Hepatic stellate cell (primary cell): ENCODE measurements at places on chromosomes 4 and X.

DNA sequence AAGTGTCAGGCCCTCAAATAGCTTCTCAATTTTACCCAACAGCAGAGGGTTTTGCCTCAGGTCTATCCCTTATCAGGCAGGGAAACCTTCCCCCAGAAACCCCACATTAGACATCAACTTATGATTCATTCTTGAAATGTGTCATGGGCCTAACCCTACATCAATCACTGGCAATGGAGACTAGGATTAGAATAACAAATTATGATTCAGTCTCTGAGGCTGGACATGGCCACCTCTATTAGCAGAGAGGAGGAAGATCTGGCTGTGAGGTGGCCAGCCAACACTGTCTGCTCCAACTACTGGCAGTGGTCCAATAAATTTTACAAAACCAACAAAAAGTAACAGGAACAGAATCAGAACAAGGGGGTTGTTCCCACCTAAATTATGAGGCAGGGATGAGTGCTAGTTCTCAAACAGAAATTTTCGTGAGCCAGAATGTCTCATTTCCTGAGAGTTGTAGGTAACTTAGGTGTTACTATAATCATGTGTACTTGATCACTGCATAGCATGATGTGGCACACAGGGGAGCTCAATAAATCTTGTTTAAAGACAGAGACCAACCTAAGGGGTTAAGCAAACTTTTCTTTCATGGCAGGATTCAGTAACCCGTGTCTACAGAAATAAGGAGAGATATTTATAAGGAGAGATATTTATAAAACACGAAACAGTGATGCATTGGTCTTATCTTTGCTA lies 126.8 kb downstream of the NFKB1 start:
- peak; percentile 65 for DNase-seq

GRCh38 chr4:80489798-80490197 lies 154.3 kb downstream of the CFAP299 start:
- DNase-seq = no peak

DNA sequence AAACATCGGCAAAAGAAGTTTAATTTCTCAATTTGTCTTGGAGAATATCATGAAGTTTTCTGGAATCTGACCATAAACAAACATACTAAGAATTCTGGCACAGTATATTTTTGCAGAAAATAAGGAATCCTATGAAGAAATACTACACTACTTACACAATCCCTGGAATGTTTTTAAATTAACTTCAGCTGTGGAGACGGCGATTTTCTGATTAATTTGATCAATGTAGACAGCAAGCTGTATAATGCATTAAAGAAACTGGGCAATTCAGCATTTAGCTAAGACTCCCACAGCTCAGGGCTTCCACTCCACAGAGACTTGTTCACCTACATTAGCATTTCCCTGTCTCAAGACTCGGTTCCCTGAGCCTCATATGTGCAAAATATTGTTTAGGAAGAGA lies 12.2 kb downstream of the EGFL6 start:
- no peak for DNase-seq

GRCh38 chr4:10655968-10656367 lies 28.6 kb downstream of the CLNK start:
- no peak for DNase-seq

GRCh38 chr4:162770761-162771490 lies 395.8 kb downstream of the NAF1 start:
- DNase-seq = no peak

GRCh38 chr4:123248085-123248659 lies 148.4 kb upstream of the SPRY1 start:
- DNase-seq = no peak

GRCh38 chr4:53232371-53232770 lies 133.5 kb downstream of the SCFD2 start:
- no peak for DNase-seq

DNA sequence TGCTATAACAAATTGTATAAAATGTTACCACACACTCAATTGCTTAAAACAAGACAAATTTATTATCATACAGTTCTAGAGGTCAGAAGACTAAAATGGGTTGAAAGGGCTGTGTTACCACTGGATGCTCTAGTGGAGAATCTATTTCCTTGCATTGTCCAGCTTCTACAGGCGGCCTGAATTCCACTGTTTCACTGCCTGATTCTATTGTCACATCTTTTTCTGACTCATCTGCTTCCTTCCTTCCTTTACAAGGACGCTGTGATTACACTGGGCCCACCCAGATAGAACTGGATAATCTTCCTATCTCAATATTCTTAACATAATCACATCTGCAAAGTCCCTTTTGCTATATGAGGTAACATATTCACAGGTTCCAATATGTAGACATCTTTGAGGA lies 19.4 kb upstream of the ARMCX1 start:
- no peak for DNase-seq

DNA sequence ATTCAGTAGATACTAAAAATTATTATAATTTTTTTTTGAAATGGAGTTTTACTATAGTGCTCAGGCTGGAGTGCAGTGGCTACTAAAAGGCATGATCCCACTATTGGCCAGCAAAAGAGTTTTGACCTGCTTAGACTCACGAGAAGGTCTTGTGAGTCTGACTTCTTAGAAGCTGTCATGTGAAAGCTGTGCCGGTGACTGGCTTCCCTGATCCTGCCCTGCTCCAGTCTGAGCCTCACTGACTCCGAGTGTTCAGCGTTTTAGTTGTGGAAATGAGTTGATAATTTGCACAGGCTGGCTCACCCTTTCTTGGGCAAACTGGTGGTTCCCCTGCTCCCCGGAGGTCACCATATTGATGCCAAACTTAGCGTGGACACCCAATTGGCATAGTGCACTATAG lies 16.4 kb upstream of the CXCL8 start:
- DNase-seq = no peak

- peak; percentile 17 for DNase-seq
These were observed 650.2 kb upstream of the DIPK2B start for GRCh38 chrX:45850775-45851433.
